ENCODE measurements at places on chromosomes 13 and 19.
A peak's percentile ranks its signal among the peaks of the same experiment; 100 is the strongest.

DNA sequence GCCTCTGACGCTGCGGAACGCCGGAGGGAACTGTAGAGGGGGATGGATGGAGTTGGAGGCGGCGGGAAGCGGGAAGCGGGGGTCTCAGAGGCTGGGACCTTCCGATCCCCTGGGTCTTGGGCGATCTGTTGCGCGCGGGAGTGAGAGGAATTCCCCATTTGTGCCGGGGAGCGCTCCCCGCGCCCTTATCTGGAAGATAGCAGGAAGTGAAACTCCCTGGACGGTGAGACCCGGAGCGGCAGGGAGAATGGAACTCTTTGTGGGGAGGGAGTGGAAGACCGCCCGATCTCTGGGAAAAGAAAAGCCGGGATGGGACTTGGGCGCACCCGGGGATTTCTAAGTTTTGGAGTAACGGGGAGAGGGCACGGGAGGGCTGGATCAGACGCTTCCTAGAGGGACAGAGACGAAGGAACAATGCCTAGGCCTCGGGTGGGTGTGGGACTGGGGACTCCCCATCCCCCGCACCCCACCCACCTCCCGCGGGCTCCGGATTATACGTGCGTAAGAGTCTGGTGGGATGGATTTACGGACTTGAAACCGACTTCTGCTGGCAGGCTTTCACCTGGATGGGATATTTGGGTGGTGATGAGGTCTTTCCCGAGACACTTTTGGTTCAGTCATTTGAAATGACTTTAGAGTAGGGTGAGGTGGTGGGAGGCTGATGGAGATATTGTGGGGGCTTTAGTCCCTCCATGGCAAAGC is 495 bp downstream of the LSR start:
- no peak for DNase-seq

GRCh38 chr13:53631511-53631910 is 602.9 kb downstream of the OLFM4 start:
- DNase-seq: no peak

DNA sequence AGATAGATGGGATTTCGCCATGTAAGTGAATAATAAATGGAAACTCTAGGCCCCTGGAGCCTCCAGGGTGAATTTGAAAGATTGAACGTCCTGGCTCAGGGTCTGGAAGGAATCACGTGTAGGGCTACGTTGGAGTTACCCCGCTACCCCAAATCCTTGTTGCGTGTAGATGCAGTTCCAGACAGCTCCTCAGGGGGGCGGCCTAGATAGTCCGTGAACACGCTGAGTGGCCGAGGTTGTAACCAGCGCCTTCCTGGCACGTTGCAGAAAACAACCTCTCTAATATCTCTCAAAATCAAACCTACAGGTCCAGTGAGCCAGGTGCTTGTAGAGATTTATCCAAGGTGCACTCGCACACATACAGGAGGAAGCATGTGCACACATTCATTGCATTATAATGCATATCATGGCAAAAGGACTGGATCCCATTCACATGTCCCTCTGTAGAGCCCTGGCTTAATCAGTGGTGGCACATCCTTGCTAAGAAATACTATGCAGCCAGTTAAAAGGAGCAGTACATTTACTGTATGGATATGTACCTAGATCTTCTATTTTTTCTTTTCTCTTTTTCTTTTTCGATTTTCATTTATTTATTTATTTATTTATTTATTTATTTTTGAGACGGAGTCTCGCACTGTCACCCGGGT is 2.5 kb upstream of the KEAP1 start:
- DNase-seq: no peak

DNA sequence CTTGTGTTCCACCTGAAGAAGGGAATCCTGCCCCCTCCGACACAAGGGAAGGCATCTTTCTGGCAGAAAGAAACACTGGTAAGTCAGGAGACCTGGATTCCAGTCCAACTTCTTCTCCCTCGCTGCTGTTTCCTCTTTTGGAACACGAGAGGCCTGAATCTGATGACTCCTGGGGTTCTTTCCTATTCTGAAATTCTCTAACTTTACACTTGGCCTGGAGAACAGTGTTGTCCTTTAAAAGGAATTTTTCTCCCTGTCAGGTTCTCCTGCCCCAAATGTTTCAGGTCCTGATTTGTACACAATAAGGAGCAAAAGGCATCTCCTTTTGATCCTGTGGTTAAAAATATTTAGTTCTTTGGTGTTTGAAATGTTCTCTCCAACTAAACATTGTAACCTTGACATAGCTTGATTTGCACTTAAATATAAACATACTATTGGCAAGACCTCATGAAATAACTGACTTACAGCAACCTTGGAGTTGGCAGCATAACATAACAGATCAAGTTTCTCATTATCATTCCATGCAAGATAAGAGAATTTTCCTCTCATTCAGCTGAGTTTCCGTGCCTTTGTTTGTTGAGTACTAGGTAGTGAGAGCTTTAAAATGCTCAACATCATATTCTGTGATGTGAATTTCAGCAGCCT is 244.8 kb downstream of the COG6 start:
- no peak for DNase-seq

- no peak for DNase-seq
Measured at GRCh38 chr19:6686628-6686975, 16.6 kb upstream of the TNFSF14 start.

DNA sequence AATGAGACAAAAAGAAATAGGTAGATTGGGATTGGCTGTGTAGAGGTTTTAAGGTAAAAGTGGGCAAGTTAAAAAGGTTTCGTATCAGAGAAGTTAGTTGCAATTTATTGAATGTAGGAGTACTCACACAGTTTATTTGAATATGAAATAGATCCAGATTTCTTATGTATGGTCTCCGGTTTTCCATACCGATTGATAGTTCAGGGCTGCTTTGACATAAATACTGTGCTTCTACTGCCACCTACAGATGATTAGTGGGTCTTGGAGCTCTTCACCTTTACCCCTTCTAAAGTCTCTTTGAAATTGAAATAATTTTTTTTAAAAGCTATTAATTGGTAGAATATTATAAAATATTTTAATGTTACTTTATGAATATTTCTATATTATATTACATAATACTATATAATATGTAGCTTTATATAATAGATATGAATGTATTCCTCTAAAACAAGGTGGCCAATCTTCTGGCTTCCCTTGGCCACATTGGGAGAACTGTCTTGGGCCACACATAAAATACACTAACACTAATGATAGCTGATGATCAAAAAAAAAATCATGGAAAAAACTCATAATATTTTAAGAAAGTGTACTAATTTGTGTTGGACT is 7.7 kb upstream of the GPR18 start:
- no peak for DNase-seq

GRCh38 chr13:28031896-28032288 is 43.4 kb upstream of the URAD start:
- no peak for DNase-seq

DNA sequence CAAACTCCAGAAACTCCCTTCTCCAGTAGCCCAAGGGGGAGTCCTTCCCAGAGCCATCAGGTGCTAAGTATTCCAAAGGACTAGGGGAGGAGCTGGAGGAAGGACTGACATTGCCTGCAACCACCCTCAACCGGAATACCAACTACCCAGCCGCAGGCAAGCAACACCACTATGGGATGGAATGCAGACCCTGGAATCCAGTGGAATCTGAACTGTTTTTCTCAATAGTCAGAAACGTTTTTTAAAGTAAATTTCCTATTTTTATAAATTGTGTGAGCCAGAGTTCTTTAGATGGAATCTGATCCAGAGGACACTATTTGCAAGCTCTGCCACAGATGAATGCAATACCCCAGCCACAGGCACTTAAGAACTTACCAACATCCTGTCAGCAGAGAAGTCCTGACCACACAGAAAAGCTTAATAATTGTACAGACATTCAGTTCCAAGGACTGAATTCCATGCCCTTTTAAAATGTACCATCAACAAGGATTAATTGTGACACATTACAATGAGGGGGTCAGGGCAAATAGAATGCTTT is 92.1 kb downstream of the USP12 start:
- DNase-seq: no peak

DNA sequence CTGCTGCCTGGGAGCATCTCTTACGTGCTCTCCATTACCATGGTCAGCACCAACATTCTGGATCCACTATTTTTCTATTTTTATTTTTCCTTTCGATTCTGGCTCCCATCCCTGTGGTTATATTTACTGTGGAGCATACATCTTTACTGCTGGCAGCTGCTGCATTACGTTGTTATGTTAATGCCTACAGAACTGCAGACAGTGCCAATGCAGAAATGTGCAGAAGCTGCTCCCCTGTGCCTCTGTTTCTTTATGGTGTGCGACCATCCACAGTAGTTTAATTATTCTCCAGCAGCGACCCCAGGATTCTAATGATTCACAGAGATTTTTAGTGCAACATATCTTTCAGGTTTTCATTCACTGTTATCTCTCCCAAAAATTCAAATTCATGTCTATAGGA is 911.7 kb upstream of the SLITRK6 start:
- no peak for DNase-seq

DNA sequence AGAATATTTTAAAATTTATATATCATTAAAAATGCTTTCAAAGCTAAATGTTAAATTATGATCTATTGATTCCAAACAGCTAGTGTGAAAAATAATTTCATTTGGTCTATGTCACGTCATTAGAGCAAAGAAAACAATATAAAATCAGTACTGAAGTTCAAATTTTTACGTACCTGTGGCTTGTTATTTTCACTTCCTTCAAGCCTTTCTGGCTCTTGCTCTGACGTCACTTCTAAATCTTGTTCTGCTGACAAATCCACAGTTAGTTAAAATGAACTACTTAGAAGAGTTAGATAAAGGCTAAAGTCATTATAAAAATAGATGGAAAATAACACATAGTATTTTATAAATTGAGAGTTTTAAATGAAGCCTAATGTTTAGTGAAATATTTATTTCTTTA is 147.7 kb upstream of the TUBA3C start:
- DNase-seq: no peak

- no peak for DNase-seq
Measured at GRCh38 chr19:409516-410242, 732 bp upstream of the C2CD4C start.

GRCh38 chr13:113840541-113841352 is 23.1 kb downstream of the GAS6 start:
- DNase-seq: no peak

DNA sequence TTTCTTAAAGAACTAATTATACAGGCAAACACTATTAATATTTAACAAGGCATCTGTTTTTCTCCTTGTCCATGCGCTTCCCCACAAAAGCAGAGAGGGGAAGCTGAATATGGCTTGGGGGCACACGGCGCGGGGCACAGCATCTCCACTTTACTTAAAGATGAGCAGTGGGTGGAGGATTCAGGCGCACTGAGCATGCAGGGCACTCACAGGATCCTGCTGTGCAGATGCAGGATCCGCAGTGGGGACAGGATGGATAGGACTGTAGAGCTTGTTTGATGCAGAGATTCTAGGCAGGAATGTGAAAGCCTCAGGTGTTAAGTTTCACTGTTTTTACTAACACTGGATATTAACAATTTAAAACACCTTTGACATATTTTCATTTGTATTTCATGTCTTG is 43.3 kb downstream of the ATP11A start:
- DNase-seq: no peak

- DNase-seq: no peak
Measured at GRCh38 chr19:40257096-40257517, 28.0 kb downstream of the AKT2 start.

DNA sequence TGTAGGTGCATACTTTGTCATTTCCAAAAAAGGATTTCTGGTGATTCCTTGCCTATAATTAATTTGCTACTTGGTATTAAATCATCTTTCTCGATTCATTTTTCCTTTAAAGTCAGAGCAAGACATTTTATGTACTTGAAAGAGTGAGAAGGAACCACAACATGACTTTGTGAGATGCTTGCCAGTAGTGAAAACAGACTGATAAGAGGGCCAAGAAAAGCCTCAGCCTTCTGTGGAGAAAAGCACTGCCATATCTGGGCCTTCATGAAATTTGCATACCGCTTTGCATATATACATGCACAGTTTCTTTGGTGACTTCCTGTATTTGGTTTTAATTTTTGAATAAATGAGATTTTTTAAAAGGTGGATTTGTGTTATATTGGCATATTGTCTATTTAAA is 128.4 kb downstream of the CDK8 start:
- no peak for DNase-seq

DNA sequence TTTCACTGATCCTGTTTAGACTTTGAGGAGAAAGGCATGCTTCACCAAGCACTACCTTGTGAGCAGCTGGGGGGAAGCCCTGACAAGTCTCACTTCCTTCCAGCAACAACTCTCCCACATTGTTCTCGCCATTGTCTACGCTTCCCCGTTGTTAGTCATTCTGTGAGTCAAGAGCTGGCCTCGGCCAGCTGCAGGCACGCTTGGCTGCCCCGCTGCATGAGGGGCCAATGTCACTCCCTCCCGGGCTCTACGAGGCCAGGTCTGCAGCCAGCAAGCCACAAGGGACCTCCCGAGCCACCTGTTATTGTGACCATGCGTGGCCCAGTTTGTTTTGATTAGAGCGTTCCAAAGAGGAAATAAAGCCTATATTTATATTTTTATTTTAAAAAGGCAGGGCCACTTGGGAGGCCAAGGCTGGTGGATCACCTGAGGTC is 220.9 kb downstream of the FOXO1 start:
- peak; percentile 55 for DNase-seq

Data from esophagus squamous epithelium (tissue), 5 donors.